ENCODE measurements at places on chromosomes 11 and 22. TPM values are rescaled to one million over a fixed set of nuclear protein-coding genes. Genes with fewer than 3 reads are reported as not detected.

- H3K27ac ChIP-seq, result no peak overlapping the region
- H3K4me3 ChIP-seq, result no peak overlapping the region
- peaks cover 3% of the 10 kb centered on the region for H3K36me3 ChIP-seq
- H3K27me3 ChIP-seq, result no peaks in the 10 kb centered on the region
- DNase-seq, result no peak
Observed at GRCh38 chr11:108865406-108865805, 200.5 kb downstream of the DDX10 start.

DNA sequence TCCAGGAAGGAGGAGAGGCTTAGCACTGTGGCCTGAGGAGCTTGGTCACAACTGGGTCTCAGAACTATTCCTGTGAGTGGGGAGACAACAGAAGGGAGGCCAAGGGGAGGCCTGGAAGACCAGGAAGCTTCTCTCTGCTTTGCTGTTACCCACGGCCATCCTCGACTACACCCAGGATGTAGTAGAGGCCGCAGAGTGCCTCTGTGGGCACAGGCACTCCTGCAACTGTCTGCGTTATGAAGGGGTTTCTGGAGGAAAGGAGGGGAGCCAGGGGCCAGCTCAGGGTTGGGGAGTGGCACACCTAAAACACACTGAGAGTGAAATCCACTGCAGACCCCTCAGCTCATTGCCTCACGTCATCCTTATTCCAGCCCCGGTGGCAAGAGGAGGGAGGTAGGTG, 3.8 kb upstream of the MFRP start:
- no peak overlapping the region for H3K4me3 ChIP-seq
- no peak for DNase-seq
- peaks cover 4% of the 10 kb centered on the region for H3K4me1 ChIP-seq

DNA sequence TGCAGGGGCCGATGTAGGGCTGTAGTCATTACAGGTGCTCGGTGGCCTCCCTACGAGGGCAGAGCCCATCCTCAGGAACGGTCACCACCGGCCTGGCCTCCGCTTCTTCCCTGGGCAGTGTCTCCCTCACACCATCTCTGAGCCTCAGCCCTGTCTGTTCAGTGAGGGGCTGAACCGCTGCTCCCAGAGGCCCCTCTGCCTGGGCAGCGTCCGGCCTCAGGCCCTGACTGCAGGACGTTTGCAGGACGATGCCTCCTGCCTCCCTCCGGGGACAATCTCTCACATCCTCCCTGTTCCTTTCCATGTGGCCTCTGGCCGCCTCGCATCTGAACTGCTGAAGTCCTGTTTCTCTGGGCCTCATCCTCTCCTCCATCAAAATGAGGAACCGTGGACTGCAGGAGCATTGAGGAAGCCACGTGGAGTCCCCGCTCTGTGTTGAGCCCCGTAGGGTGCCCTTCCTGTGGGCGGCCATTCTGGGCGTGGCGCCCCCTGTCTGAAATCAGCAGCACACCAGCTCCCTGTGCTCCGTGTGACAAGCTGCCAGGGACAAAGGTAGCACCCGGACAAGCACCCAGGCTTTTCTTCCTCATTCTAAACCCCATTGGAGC, 933.5 kb downstream of the BRD1 start:
- H3K27ac ChIP-seq, result no peak overlapping the region
- no peaks in the 10 kb centered on the region for H3K27me3 ChIP-seq
- no peaks in the 10 kb centered on the region for H3K36me3 ChIP-seq
- no peak overlapping the region for H3K4me3 ChIP-seq

DNA sequence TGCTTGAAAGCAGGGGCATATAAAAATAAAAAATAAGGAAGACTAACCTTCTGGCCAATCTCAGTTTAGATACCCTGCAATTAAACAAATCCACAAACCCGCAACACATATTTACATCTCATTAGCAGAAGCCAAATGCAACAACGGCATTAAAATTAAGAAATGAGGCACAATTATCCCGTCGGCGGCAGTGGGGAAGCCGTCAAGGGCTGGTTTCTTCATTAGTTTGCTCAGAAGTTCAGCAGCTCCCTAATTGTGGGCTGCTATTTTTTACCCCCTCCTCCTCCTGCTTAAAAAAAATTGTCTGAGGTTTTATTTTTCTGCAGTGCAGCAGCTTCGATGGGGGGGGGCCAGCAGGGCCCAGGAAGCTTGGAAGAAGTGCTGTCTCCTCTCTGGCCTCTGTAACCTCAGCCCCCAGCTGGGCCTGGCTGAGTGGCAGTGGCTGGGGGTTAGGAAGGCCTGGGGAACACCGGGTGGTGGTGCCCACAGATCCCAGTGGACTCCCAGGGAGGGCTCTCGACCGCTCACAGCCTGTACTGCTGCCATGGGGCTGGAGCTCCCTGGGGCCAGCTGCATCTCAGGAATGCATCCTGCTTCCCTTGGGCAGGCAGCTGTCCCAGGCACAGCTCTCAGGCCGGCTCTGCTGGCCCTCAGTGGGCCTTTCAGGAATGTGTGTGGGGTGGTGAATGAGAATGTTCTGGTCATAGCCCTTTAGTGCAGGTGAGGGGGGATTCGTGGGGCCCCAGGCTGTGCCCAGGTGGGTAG, 148.7 kb upstream of the B3GAT1 start:
- no peak for DNase-seq
- no peak overlapping the region for H3K4me3 ChIP-seq
- no peaks in the 10 kb centered on the region for H3K4me1 ChIP-seq
- H3K36me3 ChIP-seq, result no peaks in the 10 kb centered on the region

DNA sequence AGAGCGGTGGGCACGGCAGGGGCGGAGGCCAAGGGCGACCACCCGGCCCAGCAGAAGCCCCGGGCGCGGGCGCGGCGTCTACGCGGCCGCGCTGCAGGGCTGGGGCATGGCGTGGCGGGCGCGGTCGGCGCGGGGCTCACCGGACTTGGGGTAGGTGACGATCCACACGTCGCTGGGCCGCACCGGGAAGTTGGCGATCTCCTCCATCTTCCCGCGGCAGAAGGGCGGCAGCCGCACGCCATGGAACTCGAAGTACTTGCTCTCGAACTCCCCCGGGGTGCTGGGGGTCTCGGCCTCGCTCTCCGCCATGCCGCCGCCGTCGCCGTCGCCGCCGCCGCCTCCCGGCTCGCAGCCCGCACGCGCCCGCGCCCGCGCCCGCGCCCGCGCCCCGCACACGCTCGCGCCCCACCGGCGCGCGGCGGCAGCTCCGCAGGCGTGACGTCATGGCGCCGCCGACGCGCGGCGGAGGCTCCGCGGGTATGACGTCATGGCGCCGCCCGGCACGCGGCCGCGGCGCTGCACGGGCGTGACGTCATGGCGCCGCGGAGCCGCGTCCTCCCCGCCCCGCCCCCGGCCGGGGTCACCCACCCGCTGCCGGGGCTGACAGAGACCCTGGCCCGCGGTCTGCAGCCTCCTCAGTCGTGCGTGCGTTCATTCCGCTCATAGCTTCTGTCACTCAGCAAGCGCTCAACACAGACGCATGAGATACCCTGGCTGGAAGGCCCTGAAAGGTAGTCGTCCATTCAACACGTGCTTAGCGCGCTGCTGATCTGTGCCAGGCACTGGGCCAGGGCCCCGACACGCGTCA, at the start of gene SULT4A1:
Gene SULT4A1 (minus strand): TSS at position 440 of the 808 bp plus-strand sequence. CDS start 131 bp downstream, at position 309.
- H3K36me3 ChIP-seq, result no peaks in the 10 kb centered on the region
- H3K27ac ChIP-seq, result no peak within 1 kb of the TSS
- H3K4me3 ChIP-seq, result no peak within 1 kb of the TSS
- H3K4me1 ChIP-seq, result no peaks in the 10 kb centered on the region
- peaks cover 37% of the 10 kb centered on the region for H3K27me3 ChIP-seq
- no peak for DNase-seq

DNA sequence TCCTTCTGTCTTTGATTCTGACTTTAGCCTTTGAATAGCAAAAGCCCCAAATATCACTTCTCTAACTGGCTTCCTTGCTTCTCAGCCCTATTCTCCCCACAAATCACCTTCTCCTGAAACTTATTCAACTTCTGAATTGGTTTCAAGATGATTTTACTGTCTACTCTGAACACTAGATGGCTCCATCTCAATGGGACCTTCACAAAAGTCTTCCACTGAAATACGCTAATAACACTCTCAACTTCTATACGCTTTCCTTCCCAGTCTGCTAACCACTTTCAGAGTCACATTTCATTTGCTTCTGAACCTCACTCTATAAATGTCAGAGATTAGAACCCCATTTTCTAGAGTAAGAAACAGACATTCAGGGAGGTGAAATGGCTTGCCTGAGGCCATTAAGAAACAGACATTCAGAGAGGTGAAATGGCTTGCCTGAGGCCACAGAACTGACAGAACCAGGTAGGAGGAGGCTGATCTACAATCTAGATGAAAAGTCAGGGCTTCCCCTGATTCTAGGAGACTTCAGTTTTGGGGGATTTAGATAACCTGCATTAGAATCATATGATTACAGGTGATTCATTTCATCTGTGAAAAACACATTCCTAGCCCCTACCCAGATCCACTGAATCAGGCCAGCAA, 20.6 kb downstream of the MORC2 start:
- H3K4me1 ChIP-seq, result peaks cover 42% of the 10 kb centered on the region
- peaks cover 62% of the 10 kb centered on the region for H3K36me3 ChIP-seq
- H3K27ac ChIP-seq, result no peak overlapping the region
- no peaks in the 10 kb centered on the region for H3K27me3 ChIP-seq
- no peak overlapping the region for H3K4me3 ChIP-seq

GRCh38 chr11:92128026-92128425, 96.6 kb upstream of the FAT3 start:
- H3K36me3 ChIP-seq, result no peaks in the 10 kb centered on the region
- H3K4me3 ChIP-seq, result no peak overlapping the region
- peak; percentile 3 for DNase-seq
- H3K27me3 ChIP-seq, result no peaks in the 10 kb centered on the region
- H3K4me1 ChIP-seq, result no peaks in the 10 kb centered on the region

- no peak for DNase-seq
- peak overlapping the region; percentile 37 for H3K27ac ChIP-seq
- peak overlapping the region; percentile 93 for H3K4me3 ChIP-seq
Observed at GRCh38 chr22:49824185-49824925, 3.3 kb downstream of the BRD1 start.

DNA sequence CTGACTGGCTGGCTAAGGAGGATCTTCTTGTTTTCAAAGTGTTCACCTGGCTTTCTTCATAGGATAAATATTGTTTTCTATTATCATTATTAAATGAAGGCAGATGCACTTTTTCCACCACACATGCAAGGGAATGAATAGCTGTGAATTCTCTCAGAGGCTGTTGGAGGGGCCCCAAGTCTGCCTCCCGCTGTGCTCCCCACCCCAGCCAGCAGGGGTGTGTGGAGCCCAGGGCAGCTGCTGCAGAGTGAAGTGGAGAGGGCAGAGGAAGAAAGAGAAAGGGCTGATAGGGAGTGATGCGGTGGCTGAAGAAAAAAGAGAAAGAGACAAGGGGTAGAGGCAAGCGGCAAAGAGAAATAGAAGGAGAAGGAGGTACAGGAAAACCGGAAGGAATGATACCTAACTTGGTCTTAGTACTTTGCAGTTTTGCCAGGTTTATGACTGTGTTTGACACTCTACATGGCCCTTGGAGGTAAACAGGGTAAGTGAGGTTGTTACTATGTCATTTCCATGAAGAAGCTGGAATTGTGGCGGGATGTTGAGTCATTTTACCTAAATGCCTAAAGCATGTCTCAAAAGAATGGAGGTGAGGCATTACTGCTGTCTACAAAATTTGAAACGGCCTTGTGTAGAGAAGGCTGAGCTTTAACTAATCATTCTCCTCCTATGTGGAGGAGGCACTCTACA, 145.7 kb upstream of the B3GAT1 start:
- no peak overlapping the region for H3K4me3 ChIP-seq
- DNase-seq, result no peak
- H3K4me1 ChIP-seq, result no peaks in the 10 kb centered on the region
- H3K27me3 ChIP-seq, result peaks cover 2% of the 10 kb centered on the region
- no peaks in the 10 kb centered on the region for H3K36me3 ChIP-seq
- H3K27ac ChIP-seq, result no peak overlapping the region

DNA sequence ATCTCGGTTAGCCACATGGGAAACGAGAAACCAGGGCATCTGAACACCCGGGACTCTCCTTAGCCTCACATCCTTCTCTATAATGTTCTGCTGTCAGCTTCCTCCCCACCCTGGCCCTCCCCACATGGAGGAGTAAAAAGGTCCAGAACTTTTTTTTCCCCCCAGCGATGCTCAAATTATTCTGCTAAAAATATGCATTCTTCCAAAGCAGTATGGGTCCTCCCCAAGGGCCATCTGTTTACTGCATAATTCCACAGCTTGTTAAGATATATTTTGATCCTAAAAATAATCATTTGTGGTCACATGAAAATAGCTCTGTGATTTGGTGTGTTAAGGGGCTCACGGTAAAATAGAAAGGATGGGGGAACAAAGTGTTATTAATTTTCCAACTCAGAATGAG, 281.5 kb upstream of the NARS2 start:
- no peak overlapping the region for H3K27ac ChIP-seq
- no peaks in the 10 kb centered on the region for H3K4me1 ChIP-seq
- H3K27me3 ChIP-seq, result no peaks in the 10 kb centered on the region
- no peaks in the 10 kb centered on the region for H3K36me3 ChIP-seq
- no peak for DNase-seq
- H3K4me3 ChIP-seq, result no peak overlapping the region

DNA sequence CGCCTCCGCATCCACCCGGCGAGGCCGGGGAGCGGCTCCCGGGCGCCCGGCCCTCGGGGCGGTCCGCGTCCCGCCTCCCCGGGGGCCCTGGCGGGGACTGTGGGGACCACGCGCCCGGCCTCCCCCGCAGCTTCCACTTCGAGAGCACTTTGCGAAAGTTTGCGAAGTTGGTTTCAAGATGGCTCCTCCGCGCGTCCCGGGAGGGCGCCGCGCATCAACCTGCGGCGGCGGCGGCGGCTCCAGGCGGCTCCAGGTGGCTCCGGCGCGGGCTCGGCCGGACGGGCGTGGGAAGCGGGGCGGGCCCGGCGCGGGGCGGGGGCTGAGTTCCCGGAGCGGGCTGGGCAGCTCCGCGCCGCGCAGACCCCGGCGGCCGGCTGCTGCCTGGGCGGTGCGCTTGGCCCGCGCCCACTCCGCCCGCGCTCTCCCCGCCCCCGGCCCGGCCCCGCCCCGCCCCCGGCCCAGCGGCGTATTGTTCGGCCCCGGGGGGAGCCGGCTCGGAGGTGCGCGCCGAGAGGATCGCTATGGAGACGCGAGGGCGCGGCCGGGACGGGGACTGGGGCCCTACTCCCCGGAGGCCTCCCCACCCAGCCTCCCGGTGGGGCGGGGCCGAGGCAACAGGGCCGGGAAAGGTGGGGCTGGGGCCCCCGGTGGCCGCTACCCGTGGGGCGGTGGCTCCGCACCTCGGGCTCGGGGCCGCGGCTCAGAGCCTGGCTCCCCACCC, at the start of gene CELSR1:
Gene CELSR1 (minus strand): TSS at position 396 of the 721 bp plus-strand sequence. CDS start 450 bp downstream, outside the sequence.
- peaks cover 8% of the 10 kb centered on the region for H3K4me1 ChIP-seq
- no peaks in the 10 kb centered on the region for H3K36me3 ChIP-seq
- peak within 1 kb of the TSS; percentile 55 for H3K4me3 ChIP-seq
- no peak within 1 kb of the TSS for H3K27ac ChIP-seq
- DNase-seq, result peak; percentile 68

GRCh38 chr11:109422870-109423465, 978 bp downstream of the C11orf87 start:
- H3K27me3 ChIP-seq, result peaks cover 30% of the 10 kb centered on the region
- no peaks in the 10 kb centered on the region for H3K36me3 ChIP-seq
- no peak overlapping the region for H3K27ac ChIP-seq
- no peaks in the 10 kb centered on the region for H3K4me1 ChIP-seq

IL18BP gene
- 15.0 TPM for total RNA-seq

BIRC3 gene
- total RNA-seq, result 102 TPM

LSP1 gene
- total RNA-seq, result 303 TPM

GAS2 gene
- 2.0 TPM for total RNA-seq

ENTHD1 gene
- total RNA-seq, result 0.09 TPM

All from activated CD4-positive, alpha-beta T cell treated with anti-CD3 and anti-CD28 coated beads, Interleukin-2, amount 10 ng/mL, durations not matched to agents 24 days and 14 days (primary cell).